ENCODE measurements at places on chromosomes 2 and 18.
A peak's percentile ranks its signal among the peaks of the same experiment; 100 is the strongest.

DNA sequence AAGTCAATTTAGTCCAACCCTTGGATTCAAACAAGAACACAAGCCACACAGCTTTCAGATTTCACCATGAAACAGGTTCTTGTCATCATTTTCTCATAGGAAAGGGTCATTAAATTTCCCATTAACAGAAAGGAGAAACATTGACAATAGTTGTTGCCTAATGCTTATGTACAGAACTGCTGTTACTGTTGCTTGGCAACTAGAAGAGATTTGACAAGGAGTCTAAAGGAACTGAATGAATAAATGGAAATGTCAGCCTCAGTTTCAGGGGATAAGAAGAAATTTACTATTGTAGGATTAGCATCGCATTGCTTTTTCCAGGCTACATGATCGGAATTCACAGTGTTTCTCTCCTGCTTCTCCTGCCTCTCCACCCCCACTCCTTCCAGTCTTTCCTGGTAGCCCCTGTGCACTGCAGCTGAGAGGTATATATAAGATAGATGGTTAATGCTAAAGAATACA lies 90.3 kb downstream of the SPATS2L start:
- DNase-seq = no peak

GRCh38 chr2:104788742-104789455 lies 65.0 kb upstream of the POU3F3 start:
- DNase-seq = no peak

DNA sequence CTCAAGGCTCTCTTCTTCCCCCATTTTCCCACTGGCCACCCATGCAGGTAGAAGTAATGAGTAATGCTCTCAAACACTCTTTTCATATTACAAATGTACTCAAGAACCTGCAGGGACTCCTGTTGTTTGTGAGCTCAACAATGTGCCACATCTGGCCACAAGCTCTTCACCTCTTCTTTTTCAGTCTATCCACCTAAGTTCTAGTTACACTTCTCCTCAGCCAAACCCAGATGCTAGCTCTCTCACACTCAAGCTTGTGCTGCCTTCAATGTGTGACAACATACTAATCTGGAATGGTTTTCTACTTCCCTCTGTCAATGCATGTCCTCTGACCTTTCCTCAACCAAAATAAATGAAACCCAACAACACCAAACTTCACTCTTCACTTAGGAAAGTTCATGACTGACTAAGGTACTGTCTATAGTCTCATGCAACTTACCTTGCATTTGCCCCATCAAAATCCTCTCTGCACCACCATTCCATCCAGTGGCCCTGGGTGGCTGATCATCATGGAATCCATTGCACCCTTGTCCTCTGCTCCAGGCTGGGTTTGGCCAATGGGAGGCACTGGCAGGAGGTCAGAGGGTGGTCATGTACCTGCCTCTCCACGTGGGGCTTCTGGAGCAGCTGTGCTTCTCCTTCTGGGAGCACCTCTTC lies 5.3 kb upstream of the IL18R1 start:
- DNase-seq = no peak

GRCh38 chr2:222653280-222653679 lies 2.6 kb downstream of the FARSB start:
- DNase-seq = no peak

DNA sequence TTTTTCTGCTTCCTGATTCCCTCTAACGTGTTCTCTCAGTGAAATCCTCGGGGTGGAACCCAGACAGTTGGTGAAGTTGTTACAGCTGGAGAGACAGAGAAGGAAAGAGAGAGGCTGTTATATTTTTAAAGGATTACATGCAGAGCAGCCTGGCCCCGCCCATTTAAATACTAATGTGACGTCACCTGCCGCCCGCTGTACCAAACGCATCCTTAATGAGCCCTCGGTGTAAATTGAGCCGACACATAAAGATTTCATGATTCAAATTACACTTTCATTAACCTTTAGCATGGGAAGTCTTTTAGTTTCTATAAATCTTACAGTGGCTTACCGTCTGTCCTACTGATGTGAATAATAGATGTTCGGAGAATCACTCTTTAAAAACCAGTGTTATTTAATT lies 164.0 kb upstream of the SIX3 start:
- no peak for DNase-seq

DNA sequence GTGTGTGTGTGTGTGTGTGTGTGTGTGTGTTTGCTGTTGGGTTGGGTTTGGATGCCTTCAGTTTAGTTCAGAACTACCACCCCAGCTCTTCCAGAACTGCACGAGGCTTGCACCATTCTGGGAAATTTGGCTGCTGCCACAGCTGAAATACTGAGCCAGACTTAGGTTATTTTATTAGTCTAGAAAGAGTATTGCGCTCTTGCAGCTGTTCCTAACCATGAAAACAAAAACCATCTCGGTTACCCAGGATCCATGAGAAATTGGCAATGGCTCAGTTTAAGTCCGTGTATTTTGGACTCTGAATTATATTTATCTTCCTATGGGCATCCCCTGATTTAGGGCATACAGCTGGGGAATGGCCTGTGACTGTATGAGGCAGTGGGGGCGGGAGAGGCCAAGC lies 83.2 kb downstream of the TANC1 start:
- DNase-seq = peak; percentile 36

Data from femur (tissue), 1 donor.